ENCODE measurements at places on chromosomes 7 and 10.
A peak's percentile ranks its signal among the peaks of the same experiment; 100 is the strongest.

- no peak for DNase-seq
These were observed 40.7 kb downstream of the SGMS1 start for GRCh38 chr10:50582766-50583762.

- DNase-seq = no peak
These were observed 16.3 kb upstream of the ABLIM1 start for GRCh38 chr10:114674346-114674745.

- no peak for DNase-seq
These were observed 81.2 kb downstream of the ZNRF2 start for GRCh38 chr7:30365621-30366020.

GRCh38 chr10:8014649-8015048 is 39.8 kb upstream of the GATA3 start:
- DNase-seq = no peak

GRCh38 chr10:119680650-119681081 is 29.5 kb downstream of the BAG3 start:
- no peak for DNase-seq

DNA sequence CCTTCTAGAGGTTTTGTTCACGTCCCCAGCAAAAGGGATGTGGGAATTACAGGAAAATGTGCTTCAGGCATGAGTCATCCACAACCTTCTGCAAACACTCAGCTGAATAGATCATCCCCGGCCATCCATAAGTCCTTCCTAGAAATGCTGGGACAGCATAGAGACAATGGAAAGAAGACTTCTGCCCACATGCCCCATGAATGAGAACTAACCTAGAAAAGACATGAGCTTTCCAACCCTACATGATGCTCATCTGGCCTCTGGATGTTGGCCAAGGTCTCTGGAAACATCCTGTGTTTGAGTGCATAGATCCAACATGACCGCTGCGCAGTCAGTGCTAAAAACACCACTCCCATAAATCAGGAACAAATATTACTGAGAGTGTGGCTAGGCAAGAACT is 277.5 kb downstream of the PLXNA4 start:
- peak; percentile 57 for DNase-seq

DNA sequence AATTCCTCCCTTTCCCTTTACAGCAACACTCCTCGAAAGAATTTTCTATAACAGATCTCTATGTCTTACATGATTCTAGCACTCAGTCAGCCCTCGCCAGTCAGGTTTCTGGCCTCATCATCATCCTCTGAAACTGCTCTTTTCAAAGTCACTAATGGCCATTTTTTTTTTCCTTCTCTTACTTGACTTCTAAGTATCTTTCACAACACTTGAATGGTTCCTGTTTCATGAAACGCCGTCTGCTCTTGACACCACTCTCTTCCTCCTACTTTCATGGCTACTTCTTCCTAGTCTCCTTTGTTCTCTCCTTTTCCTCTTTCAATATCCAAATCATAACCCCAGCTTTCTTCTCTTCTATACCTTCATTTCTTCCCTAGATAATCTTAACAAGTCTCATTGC is 100.5 kb upstream of the NRP1 start:
- no peak for DNase-seq

DNA sequence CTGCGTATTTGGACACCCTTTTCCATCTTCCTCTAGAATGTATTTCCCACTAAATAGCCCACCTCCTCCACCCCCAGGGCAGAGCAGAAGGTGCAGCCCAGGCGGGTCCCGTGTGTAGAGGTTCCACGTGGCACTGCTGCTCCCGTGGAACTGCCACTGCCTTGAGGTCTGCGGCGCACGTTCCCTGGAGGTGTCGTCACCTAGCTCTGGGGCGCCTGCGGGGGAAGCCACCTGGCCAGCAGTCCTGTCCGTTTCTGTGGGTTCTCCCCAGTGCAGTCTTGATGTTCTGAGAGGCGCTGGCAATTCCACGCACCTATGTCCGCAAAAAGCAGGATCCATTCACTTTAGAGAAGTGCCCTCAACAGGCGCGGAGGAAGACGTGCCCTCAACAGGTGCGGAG is 21.9 kb downstream of the BNIP3 start:
- DNase-seq = no peak

GRCh38 chr10:28788252-28788651 is 110.9 kb downstream of the BAMBI start:
- DNase-seq = no peak

DNA sequence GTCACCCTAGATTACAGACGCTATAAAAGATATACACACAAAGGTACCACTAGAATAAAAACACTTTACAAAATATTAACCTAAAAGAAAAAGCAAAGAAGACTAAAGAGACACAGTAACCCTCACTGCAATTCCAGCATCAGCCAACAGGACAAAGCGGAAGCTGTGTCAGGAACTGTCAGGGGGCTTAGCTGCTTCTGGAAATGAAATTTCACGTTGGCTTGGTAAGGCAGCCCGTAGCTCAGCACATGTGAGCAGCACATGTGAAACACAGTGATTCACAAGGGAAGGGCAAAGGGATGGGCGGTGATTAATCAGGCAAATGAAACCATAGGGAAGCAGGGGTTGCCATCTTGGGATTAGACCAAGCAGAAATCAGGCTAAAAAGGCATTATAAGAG is 195.4 kb downstream of the MGMT start:
- no peak for DNase-seq

DNA sequence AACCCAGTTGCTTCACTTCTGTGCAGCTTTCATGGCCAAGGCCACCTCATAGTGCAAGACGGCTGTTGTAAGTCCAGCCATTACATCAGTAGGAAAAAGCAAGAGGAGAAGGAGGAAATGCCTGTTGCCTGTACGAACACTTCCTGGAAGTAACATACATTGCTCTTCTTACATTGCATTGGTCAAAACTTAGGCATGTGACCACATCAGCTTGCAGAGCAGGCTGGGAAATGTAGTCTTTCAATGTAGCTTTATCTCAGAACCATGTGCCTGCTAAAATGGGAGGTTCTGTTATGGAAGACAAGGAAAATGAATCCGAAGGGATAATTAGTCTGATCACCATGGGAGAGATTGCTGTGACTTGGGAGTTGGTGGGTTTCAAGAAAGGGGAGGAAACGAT is 4.3 kb downstream of the SLC29A3 start:
- DNase-seq = peak; percentile 34

- no peak for DNase-seq
These were observed 8.1 kb upstream of the TMEM72 start for GRCh38 chr10:44902941-44903545.

DNA sequence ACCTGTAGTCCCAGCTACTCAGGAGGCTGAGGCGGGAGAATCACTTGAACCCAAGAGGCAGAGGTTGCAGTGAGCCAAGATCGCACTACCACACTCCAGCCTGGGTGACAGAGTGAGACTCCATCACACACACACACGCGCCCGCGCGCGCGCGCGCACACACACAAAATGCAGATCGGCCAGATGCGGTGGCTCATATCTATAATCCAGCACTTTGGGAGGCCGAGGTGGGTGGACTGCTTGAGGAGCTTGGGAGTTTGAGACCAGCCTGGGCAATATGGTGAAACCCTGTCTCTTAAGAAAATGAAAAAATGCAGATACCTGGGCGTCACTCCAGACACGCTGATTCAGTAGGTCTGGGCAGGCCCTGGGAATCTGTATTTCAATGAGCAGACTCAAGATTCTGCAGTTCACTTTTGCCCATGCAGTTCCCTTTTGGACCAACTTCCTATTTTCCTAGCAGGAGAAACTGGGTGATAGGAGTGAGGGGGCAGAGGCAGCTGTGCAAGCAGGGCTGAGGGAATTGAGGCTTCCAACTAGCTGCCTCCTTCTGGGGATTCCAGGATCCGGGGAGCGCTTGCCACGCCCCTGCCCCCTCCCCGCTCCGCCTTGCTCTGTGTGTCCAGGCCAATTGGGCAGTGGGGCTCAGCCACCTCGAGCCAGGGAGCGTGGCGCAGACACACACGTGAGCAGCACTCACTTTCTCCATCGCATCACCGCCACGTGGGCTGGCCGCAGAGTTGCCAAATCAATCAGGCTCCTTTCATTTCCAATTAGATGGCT is 173.6 kb downstream of the SH3PXD2A start:
- DNase-seq = no peak

- no peak for DNase-seq
These were observed 27.6 kb downstream of the NPS start for GRCh38 chr10:127576740-127577161.

- peak; percentile 74 for DNase-seq
These were observed 25.0 kb downstream of the ABLIM1 start for GRCh38 chr10:114632869-114633715.

DNA sequence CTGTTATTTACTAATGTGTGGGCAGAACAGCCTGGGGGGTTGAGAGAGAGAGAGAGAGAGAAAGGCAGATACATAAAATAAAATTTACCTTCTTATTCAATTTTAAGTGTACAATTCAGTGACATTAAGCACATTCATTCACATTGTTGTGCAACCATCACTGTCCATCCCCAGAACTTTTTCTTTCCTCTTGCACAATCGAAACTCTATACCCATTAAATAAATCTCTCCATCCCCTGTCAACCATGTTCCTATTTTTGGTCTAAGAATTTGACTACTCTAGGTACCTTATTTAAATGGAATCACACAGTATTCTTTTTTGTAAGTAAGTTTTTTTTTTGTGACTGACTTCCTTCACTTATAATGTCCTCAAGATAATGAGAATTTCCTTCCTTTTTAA is 181.6 kb downstream of the SND1 start:
- peak; percentile 76 for DNase-seq

DNA sequence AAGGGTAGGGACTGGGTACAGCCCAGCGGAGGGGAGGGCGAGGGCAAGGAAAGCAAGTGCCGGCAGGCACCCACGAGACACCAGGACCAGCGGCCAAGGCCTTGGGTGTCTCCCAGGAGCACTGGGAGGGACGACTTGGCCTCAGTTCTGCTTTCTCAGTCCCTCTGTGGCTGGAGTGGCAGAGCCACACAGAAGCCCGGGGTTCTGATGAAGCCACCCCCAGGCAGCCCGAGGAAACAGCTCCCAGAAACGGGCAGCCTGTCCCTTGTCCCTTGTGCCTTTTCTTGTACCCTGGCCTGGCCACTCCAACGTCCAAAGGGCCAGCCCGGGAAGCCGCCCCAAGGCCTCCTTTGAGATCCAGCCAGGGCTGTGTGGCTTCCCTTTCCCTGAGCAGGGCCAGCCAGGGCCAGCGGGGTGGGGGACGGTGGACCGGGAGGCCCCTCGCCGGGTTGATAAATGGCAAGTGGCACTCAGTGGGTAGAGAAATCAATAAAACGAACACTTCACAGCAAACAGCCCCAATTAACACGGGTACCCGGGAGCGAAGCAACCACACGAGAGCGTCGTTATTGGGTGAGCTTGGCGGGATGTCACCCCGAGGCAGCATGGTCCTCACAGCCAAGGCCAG is 69.8 kb upstream of the GNA12 start:
- no peak for DNase-seq

GRCh38 chr7:101303102-101303701 is 18.4 kb downstream of the IFT22 start:
- DNase-seq = no peak

- DNase-seq = peak; percentile 26
These were observed 2.5 kb downstream of the PRR15 start for GRCh38 chr7:29565982-29566746.

GRCh38 chr7:93890041-93890463 is 501 bp downstream of the TFPI2 start:
- peak; percentile 72 for DNase-seq

- no peak for DNase-seq
These were observed 29.6 kb upstream of the FAM20C start for GRCh38 chr7:162632-163297.

- peak; percentile 36 for DNase-seq
These were observed 184.7 kb upstream of the FZD1 start for GRCh38 chr7:91079487-91079886.

DNA sequence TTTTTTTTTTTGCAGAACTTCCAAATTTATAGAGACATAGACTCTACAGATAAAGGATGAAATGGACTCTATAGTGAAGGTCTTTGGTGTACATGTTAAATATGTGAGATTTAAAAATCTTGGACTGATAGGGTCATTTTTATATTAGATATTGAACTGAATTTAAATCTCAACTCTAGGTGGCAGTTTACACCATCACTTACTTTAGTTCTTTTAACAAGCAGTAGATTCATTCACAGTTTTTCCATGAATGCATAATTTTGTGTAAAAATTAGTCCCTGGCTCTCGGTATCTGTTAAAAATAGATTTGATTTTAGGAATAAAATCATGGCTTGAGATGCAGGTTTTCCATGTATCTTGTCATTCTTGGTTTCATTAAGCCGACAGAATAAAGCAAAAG is 31.1 kb upstream of the SNX13 start:
- peak; percentile 55 for DNase-seq

Data from fibroblast of pulmonary artery (primary cell).